ENCODE measurements at places on chromosomes 5 and 9.

GRCh38 chr9:136720898-136721338 is 8.5 kb downstream of the DIPK1B start:
- no peaks in the 10 kb centered on the region for H3K27me3 ChIP-seq
- peak overlapping the region; percentile 72 for H3K27ac ChIP-seq
- H3K36me3 ChIP-seq = peaks cover 19% of the 10 kb centered on the region
- DNase-seq = no peak
- peaks cover 28% of the 10 kb centered on the region for H3K4me1 ChIP-seq

GRCh38 chr9:123954518-123955280 is 24.8 kb upstream of the DENND1A start:
- no peak overlapping the region for H3K27ac ChIP-seq
- peaks cover 19% of the 10 kb centered on the region for H3K4me1 ChIP-seq

- H3K27ac ChIP-seq = no peak overlapping the region
- H3K4me1 ChIP-seq = no peaks in the 10 kb centered on the region
- no peaks in the 10 kb centered on the region for H3K27me3 ChIP-seq
- peaks cover 8% of the 10 kb centered on the region for H3K36me3 ChIP-seq
Measured at GRCh38 chr5:121949885-121950284, 11.9 kb upstream of the SRFBP1 start.

DNA sequence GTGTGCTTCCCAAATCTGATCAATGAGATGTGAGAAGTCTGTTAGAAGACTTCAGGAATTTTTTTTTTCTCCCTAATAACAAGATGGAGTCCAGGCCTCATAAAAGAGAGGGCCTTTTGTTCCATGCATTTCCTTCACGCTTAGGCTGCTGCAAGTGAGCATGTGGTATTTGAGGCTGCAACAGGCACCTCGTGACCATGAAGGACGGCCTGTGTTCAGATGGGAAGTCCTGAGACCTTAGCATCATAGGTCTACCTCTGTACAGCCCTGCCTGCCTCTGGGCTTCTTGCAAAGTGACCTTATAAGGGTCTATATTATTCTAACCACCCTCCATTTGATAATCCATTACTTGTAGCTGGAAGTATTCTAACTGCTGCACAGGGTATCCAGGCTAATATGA is 86.6 kb downstream of the BOD1 start:
- no peak overlapping the region for H3K4me3 ChIP-seq
- H3K4me1 ChIP-seq = no peaks in the 10 kb centered on the region
- peaks cover 12% of the 10 kb centered on the region for H3K27me3 ChIP-seq
- DNase-seq = no peak
- no peaks in the 10 kb centered on the region for H3K36me3 ChIP-seq

GRCh38 chr9:129013674-129014073 is 14.5 kb downstream of the SH3GLB2 start:
- DNase-seq = no peak
- peaks cover 37% of the 10 kb centered on the region for H3K36me3 ChIP-seq
- H3K27me3 ChIP-seq = peaks cover 5% of the 10 kb centered on the region
- no peak overlapping the region for H3K27ac ChIP-seq
- peaks cover 27% of the 10 kb centered on the region for H3K4me1 ChIP-seq

GRCh38 chr5:179269781-179270543 is 75.3 kb downstream of the ADAMTS2 start:
- no peak overlapping the region for H3K27ac ChIP-seq
- H3K36me3 ChIP-seq = peaks cover 4% of the 10 kb centered on the region
- H3K27me3 ChIP-seq = peaks cover 9% of the 10 kb centered on the region
- peaks cover 83% of the 10 kb centered on the region for H3K4me1 ChIP-seq

- no peak overlapping the region for H3K4me3 ChIP-seq
- no peak overlapping the region for H3K27ac ChIP-seq
- DNase-seq = no peak
- H3K4me1 ChIP-seq = no peaks in the 10 kb centered on the region
Measured at GRCh38 chr5:127011961-127012644, 18.3 kb downstream of the MARCHF3 start.

GRCh38 chr9:133473743-133474142 is 5.2 kb downstream of the SLC2A6 start:
- no peak overlapping the region for H3K4me3 ChIP-seq
- no peaks in the 10 kb centered on the region for H3K36me3 ChIP-seq
- peaks cover 5% of the 10 kb centered on the region for H3K4me1 ChIP-seq
- no peaks in the 10 kb centered on the region for H3K27me3 ChIP-seq

DNA sequence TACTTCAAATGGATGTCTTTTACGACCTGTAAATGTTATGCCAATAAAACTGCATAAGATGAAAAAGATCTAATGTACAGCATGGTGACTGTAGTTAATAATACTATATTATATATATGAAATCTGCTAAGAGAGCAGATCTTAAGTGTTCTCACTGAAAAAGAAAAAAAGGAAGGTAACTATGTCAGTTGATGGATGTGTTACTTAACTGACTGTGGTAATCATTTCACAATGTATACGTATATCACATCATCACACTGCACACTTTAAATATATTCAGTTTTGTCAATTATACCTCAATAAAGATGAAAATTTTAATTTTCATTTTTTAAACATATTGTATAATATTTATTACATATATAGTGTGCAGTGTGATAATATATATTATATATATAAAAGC is 31.9 kb downstream of the THBS4 start:
- no peak overlapping the region for H3K27ac ChIP-seq
- no peak overlapping the region for H3K4me3 ChIP-seq
- H3K36me3 ChIP-seq = peaks cover 7% of the 10 kb centered on the region
- no peaks in the 10 kb centered on the region for H3K27me3 ChIP-seq
- DNase-seq = no peak
- peaks cover 15% of the 10 kb centered on the region for H3K4me1 ChIP-seq

- peaks cover 7% of the 10 kb centered on the region for H3K36me3 ChIP-seq
- no peak overlapping the region for H3K27ac ChIP-seq
- H3K4me3 ChIP-seq = no peak overlapping the region
Measured at GRCh38 chr5:53219610-53220009, 110.1 kb upstream of the MOCS2 start.

DNA sequence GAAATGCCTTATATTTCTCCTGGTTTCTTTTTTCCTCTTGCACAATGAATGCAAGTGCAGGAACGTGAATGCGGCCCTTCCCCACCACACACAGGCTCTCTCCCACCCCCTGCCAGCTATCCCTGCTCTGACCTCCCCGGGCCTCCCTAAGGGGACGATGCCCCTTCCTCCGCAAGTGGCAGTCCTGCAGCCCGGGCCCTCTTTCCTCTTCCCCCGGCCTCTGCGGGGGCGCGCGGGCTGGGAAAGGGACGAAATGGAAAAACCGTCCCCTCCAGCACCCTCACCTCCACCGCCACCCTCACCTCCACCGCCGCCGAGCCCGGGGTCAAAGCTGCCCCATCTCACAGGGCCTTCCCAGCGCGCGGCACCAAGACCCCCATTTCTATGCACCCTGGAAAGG is 44.7 kb downstream of the GAS1 start:
- peak; percentile 59 for DNase-seq
- peaks cover 12% of the 10 kb centered on the region for H3K36me3 ChIP-seq
- peaks cover 15% of the 10 kb centered on the region for H3K27me3 ChIP-seq
- H3K27ac ChIP-seq = peak overlapping the region; percentile 96

GRCh38 chr9:76438841-76439588 is 20.0 kb upstream of the GCNT1 start:
- no peak for DNase-seq
- no peak overlapping the region for H3K4me3 ChIP-seq
- no peaks in the 10 kb centered on the region for H3K27me3 ChIP-seq
- no peaks in the 10 kb centered on the region for H3K4me1 ChIP-seq
- H3K36me3 ChIP-seq = peaks cover 4% of the 10 kb centered on the region

DNA sequence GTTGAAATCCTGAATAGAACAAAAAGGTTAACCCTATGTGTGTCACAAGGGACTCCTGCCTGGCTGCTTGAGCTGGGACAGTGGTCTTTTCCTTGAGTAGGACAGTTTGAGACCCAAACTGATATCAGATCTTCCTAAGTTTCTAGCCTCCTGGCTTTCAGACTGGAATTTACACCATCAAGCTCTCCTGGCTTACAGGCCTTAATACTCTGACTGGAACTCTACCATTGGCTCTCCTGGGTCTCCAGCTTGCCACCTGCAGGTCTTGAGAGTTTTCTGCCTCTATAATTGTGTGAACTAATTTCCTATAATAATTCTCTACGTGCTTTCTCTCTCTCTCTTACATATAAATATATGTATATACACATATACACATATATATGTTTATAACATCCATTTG is 112.5 kb downstream of the PRR16 start:
- H3K27ac ChIP-seq = no peak overlapping the region
- DNase-seq = no peak
- H3K27me3 ChIP-seq = peaks cover 3% of the 10 kb centered on the region
- no peak overlapping the region for H3K4me3 ChIP-seq
- no peaks in the 10 kb centered on the region for H3K4me1 ChIP-seq

GRCh38 chr9:114031948-114032840 is 45.9 kb downstream of the AMBP start:
- peak overlapping the region; percentile 69 for H3K27ac ChIP-seq
- H3K27me3 ChIP-seq = no peaks in the 10 kb centered on the region
- H3K4me3 ChIP-seq = no peak overlapping the region
- H3K4me1 ChIP-seq = peaks cover 1% of the 10 kb centered on the region

- no peaks in the 10 kb centered on the region for H3K4me1 ChIP-seq
- H3K27me3 ChIP-seq = no peaks in the 10 kb centered on the region
- H3K36me3 ChIP-seq = no peaks in the 10 kb centered on the region
- no peak overlapping the region for H3K27ac ChIP-seq
Measured at GRCh38 chr9:104027295-104027694, 66.8 kb upstream of the SMC2 start.

- H3K4me3 ChIP-seq = peak overlapping the region; percentile 95
- H3K27ac ChIP-seq = peak overlapping the region; percentile 72
- H3K4me1 ChIP-seq = peaks cover 75% of the 10 kb centered on the region
- no peaks in the 10 kb centered on the region for H3K36me3 ChIP-seq
- peak; percentile 66 for DNase-seq
Measured at GRCh38 chr9:127980060-127980705, 606 bp downstream of the EEIG1 start.

GRCh38 chr5:55903121-55903701 is 52.1 kb downstream of the IL31RA start:
- no peak overlapping the region for H3K4me3 ChIP-seq
- DNase-seq = no peak
- H3K27ac ChIP-seq = no peak overlapping the region
- no peaks in the 10 kb centered on the region for H3K27me3 ChIP-seq
- no peaks in the 10 kb centered on the region for H3K4me1 ChIP-seq

GRCh38 chr9:131288217-131288616 is 1.3 kb upstream of the PLPP7 start:
- no peaks in the 10 kb centered on the region for H3K36me3 ChIP-seq
- H3K4me1 ChIP-seq = peaks cover 23% of the 10 kb centered on the region
- H3K4me3 ChIP-seq = no peak overlapping the region
- DNase-seq = no peak

GRCh38 chr5:126443374-126443851 is 20.2 kb downstream of the GRAMD2B start:
- H3K36me3 ChIP-seq = peaks cover 20% of the 10 kb centered on the region
- DNase-seq = no peak
- no peak overlapping the region for H3K4me3 ChIP-seq
- H3K27me3 ChIP-seq = peaks cover 3% of the 10 kb centered on the region

- no peak overlapping the region for H3K4me3 ChIP-seq
- no peak overlapping the region for H3K27ac ChIP-seq
- H3K36me3 ChIP-seq = peaks cover 5% of the 10 kb centered on the region
- H3K4me1 ChIP-seq = no peaks in the 10 kb centered on the region
- peaks cover 5% of the 10 kb centered on the region for H3K27me3 ChIP-seq
Measured at GRCh38 chr5:41707853-41708603, 162.2 kb downstream of the OXCT1 start.

- no peak overlapping the region for H3K27ac ChIP-seq
- peaks cover 3% of the 10 kb centered on the region for H3K27me3 ChIP-seq
- H3K4me3 ChIP-seq = no peak overlapping the region
- no peaks in the 10 kb centered on the region for H3K36me3 ChIP-seq
Measured at GRCh38 chr9:74528207-74528606, 31.1 kb downstream of the RORB start.

DNA sequence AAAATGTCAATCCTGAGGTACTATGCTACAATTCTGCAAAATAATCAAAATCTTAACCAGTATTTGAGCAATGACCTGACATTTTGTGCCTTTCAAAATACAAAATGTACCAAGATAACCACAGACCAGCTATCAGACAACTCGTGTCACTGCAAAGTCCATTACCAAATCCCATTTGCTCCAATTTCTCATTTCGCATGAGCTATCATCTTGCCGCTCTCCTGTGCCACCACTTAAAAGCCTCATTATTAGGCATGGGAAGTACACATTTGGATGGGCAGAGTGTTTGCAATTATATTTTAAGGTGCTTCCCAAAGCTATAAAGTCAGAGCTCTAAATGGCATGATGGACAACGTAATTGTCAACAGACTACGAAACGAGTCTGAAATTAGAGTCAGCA is 205.2 kb downstream of the AGTPBP1 start:
- no peaks in the 10 kb centered on the region for H3K4me1 ChIP-seq
- no peaks in the 10 kb centered on the region for H3K27me3 ChIP-seq
- H3K27ac ChIP-seq = no peak overlapping the region
- no peak for DNase-seq
- no peaks in the 10 kb centered on the region for H3K36me3 ChIP-seq

- no peaks in the 10 kb centered on the region for H3K36me3 ChIP-seq
- H3K4me1 ChIP-seq = peaks cover 46% of the 10 kb centered on the region
- no peak for DNase-seq
Measured at GRCh38 chr5:139204196-139204595, 6.0 kb upstream of the SIL1 start.

DNA sequence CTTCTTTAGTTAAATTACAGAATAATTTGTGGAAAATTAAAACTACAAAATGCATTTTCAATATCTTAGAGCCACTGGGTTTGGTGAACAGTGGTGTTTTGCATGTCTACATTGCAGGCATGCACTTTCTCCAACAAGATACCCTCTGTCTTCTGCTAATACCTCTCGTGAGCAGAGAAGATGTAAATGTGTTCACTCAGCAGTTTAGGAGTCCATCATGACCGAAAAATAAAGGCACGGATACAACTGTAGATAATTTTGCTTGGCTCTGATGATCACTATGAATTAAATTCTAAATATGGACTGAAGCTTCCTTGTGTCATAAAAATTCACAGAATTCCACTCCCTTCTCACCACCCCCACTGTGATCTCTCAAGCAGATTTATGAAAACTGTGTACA is 313.8 kb downstream of the GLIS3 start:
- no peak overlapping the region for H3K4me3 ChIP-seq
- no peaks in the 10 kb centered on the region for H3K27me3 ChIP-seq
- H3K36me3 ChIP-seq = peaks cover 26% of the 10 kb centered on the region
- DNase-seq = no peak
- H3K4me1 ChIP-seq = peaks cover 13% of the 10 kb centered on the region

- peaks cover 16% of the 10 kb centered on the region for H3K27me3 ChIP-seq
- no peak overlapping the region for H3K4me3 ChIP-seq
- H3K27ac ChIP-seq = no peak overlapping the region
- no peaks in the 10 kb centered on the region for H3K36me3 ChIP-seq
- H3K4me1 ChIP-seq = peaks cover 4% of the 10 kb centered on the region
Measured at GRCh38 chr5:159640446-159640845, 275.8 kb upstream of the ADRA1B start.

DNA sequence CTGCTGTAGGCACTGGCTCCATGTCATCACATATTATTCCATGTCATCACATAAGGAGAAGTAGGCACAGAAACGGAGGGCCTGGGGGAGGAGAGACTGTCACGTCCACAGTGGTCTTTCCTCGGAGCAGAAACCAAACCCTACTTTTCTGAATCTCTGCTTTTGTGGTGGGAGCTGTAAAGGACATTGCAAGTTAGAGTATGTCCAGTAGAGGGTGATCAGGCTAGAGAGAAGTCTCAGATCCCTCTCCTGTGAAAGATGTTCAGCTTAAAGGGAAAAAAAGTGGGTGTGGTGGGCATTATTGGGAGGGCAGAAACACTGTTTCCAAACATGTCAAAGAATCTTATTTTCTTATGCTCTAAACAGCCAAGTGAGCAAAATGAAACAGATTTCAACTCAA is 19.4 kb upstream of the FBP2 start:
- DNase-seq = no peak
- H3K4me3 ChIP-seq = no peak overlapping the region
- peaks cover 6% of the 10 kb centered on the region for H3K27me3 ChIP-seq
- H3K36me3 ChIP-seq = no peaks in the 10 kb centered on the region

All from nephron progenitor cell (in vitro differentiated cells).